NCI-H2171 (cell line): ENCODE measurements at places on chromosomes 5 and 9.

- DNase-seq, result no peak
Observed at GRCh38 chr5:67636850-67637524, 440.4 kb upstream of the CD180 start.

DNA sequence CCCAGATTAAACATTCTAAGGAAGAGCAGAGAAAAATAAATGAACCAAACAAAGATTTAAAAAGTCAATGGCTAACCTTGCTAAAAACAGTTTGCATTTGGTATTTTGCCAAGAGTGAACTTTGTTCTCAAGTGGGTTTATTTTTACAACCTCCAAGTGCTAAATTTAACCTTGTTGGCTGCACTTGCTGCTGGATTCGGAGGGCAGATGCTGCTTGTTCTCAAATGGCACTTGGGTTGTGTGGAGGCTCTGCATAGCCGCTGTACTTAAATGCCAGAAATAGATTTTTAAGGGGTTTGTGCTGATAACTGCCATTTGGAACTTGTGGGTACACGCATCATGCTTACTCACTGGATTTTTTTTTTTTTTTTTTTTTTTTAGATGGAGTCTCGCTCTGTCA is 13.3 kb upstream of the SPATA24 start:
- DNase-seq, result peak; percentile 45

GRCh38 chr9:115106001-115106400 is 12.0 kb downstream of the TNC start:
- no peak for DNase-seq

GRCh38 chr5:125026867-125027731 is 280.7 kb upstream of the ZNF608 start:
- DNase-seq, result no peak

GRCh38 chr9:121692606-121693387 is 41.4 kb downstream of the DAB2IP start:
- DNase-seq, result no peak

DNA sequence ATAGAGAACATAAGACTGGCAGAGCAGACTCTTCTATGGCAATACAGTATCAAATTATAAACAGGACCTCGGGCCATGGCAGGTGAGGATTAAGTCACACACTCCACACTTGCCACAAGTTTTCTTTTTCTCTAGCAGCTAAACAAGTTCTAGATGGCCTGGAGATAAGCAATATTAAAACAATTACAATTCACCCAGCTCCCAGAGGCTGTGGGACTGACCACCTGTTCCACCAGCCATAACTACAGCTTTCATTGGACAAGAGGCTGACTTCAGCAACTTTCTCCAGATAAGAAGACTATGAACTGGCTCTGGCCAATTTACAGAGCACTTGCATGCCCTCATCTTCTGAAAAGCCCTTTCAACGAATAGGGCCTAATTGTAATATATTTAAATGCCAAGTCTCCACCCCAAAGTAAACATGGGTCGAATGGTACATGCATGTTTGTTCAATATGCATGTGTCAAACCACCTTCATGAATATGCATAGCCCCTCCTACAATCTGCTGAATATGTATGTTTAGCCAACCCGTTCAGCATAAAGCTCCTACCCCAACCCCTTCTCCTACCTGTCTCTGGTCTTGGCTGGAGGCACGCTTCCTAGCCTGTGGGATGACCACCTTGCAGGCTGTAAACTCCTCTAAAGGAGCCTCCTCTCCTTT is 6.1 kb upstream of the CFAP157 start:
- no peak for DNase-seq

DNA sequence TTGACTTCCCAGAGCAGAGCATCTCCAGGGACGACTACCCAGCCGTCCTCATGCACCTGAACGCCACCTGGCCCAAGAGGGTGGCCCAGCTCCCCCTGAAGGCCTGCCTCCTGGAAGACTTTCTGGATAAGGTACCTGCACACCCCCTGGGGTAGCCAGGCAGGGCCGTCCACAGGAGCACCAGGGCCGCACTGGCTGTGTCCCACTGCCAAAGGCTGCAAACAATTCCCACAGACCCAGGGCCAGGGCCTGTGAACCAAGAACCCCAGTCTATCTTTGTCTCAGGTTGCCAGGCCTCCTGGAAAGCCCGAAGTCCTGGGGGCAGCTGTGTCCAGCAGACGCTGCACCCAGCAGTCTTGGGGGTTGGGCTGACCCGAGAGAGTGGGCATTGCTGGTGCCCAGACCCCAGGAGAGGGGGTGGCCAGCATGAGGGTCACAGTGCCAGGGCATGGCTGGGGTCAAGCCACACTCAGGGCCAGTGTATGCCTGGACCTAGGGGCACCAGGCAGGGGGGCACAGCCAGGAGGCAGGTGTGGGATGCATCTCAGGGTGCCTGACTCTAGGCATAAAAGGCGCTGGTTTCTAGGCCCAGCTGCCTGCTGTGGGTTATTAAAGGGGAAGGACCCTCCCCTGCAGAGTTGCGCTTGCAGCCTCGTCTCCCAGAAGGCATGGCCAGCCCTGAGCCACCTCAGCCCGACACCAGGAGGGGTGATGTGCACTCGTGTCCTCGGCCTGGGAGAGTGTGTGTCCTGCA is 17.7 kb downstream of the SLC6A18 start:
- DNase-seq, result no peak

GRCh38 chr5:143229426-143229895 is 174.0 kb downstream of the NR3C1 start:
- DNase-seq, result no peak

- DNase-seq, result no peak
Observed at GRCh38 chr9:36928670-36929349, 105.3 kb downstream of the PAX5 start.

DNA sequence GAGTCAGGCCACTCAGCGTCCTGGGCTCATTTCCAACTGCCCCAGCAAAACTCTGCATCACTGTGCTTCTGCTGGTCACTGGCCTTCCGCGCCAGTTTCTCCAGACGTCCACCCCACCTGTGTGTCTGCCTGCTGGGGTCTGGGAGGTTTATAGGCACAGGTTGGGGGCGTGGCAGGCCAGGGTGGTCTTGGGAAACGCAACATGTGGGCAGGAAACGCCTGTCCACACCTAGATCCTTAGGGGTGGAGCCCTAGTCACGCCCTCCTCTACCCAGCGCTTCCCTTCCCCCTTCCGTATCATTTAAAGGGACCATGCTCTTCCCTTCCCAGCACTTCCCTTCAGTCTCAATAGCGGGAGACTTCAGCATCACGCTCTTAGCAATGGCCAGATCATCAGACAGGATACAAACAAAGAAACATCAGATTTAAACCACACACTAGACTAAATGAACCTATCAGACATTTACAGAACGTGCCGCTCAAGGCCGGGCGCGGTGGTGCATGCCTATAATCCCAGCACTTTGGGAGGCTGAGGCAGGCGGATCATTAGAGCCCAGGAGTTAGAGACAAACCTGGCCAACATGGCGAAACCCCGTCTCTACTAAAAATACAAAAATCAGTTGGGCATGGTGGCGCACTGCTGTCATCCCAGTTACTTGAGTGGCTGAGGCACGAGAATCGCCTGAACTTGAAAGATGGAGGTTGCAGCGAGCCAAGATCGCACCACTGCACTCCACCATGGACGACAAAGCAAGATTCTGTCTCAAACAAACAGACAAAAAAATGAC is 11.8 kb upstream of the BTNL9 start:
- no peak for DNase-seq

DNA sequence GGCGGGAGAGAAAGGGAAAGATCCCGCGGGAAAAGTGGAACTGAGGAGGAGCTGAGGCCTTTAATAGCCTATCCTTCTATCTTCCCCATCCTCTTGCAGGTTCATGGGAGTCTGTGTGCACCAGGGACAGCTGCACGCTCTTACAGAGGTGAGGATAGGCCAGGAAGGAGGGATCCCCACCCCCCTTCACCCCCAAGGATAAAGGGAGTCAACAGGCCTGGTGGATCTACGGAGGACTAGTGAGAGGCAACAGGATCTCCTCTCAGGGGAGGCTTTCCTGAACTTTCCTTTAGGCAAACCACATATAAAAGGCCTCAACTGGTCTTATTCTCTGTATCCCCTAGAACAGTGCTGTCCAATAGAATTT is 1.1 kb downstream of the TESK1 start:
- no peak for DNase-seq

DNA sequence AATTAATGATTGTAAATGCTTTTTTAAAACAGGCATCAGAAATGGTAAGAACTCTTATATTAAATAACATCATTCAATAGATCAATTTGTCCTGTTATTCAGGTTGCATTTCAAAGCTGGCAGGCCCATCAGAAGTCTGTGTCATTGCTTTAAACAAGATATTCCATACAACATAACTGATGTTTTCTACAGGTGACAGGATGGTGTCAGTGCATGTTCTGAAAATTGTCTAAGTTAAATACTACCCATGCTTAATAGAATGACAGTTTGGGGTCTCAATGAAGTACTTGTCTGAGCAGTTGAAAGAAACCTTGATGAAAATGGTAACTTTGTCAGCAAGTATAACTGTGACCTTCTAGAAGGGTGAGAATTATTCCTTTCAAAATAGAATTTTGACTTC is 263.2 kb downstream of the ISL1 start:
- no peak for DNase-seq

GRCh38 chr5:169670769-169671525 is 33.9 kb downstream of the DOCK2 start:
- no peak for DNase-seq

DNA sequence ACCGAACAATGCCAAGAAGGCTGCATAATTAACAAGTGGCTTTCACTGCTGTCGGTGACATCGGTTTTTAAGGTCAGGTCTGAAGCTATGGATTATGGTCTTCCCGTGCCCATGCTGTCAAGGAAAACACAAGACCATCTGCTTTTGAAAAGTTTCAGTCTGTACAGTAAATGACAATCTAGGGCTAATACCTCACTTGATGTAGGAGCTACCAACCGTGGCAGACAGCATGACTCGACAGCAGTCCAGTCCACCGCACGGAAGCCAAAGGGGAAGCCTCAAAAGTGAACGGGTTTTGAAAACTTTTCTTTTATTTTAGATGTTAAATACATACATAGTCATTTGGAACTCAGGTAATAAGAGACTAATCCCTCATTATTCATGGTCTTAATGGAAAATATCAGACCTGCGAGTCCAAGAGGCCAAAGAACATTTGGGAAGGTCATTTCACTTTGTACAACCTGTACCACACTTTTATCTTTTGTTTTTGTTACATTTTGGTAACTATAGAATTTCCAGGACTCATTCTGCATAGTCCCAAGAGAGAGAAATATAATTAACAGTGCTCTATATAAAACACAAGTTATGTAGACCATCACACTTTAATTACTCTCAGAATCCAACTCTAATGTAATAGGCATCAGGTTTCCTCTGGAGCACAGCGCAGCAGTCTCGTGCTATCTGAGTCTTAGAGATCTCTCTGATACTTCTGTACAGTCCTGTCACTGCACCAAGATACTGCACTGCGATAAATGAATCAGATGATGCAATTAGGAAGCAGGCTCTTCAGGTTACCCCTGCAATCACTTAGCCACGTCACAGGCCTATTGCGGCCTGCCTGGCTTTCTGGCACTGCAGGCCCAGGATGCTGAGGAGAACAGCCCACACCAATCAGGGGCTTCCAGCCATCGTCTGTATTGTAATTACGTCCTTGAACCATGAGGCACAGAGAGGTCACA is 184.9 kb downstream of the FANCC start:
- no peak for DNase-seq

DNA sequence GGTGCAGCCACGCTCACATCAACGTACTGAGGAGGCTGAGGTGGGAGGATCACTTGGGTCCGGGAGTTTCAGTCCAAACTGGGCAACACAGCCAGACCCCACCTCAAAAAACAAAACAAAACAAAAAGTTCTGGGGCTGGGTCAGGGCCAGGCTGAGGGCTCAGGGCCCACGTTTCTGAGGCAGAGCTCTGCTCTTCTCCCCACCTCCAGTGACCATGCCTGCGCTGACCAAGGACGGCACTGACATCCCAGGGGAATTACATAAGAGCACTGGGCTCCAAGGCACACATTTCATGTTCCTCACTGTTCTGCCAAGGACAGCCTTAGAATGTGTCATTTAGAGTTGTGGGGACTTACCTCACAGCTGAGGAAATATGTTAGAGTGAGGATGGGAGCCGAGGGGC is 40.4 kb upstream of the TESK1 start:
- no peak for DNase-seq

DNA sequence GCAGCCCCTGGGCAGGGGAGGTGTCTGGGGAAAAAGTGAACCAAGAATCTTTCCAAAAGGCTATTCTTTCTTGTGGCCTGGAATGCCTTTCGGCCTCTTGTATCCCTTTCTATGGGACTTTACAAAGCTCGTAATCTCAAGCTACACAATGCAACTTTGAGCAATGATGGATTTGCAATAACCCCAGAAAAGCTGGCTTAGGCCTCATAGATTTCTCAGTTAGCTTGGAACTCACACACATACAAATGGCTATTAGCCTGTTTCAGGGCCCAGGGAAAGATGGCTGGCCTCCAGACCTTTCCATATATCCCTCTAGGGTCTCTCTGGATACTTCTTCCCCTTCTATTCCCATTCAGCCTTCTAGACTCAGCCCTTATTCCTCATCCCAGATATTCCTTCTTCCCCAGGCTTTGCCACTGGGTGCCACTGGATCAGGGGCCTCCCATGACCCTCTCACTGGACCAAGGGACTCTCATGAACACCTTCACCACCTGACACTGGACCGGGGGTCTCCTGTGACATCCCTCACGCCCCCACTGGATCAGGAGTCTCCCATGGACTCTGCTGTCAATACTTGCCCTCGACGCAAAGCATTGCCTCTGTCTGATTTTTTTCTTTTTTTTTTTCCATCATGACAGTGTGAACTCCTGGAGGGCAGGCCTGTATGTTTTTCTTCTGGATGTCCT is 59.5 kb downstream of the RAD23B start:
- no peak for DNase-seq

DNA sequence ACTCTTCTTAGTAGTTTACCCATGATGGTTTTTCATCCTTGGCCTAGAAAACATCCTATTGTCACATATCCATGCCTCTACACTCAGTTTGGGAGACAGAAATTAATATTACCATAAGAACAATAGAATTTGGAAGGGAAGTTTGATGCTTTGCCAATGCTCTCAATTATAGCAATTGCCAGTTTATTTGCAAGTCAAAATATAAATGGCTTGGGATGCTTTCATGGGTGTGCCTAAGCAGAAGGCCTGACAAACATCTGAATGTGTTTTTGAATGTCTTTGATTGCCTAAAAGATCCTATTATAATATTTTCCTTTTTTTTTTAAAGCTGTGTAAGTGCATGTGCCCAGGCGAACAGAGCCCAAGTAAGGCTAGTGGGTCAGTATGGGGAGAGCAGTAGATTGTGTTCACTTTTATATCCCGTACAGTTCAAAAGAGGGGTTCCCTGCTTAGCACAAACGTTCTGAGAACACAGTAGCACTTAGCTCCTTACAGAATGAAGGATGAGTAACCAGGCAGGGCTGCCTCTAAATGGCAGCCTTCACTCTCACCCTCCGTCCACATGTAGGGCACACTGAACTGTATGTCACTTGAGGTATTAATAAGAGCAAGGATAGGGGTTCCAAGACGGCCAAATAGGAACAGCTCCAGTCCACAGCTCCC is 56.0 kb upstream of the AGXT2 start:
- DNase-seq, result no peak

GRCh38 chr9:33425128-33425533 is 22.3 kb downstream of the AQP3 start:
- DNase-seq, result no peak
